ENCODE measurements at places on chromosomes 13 and 19.

- no peak for DNase-seq
These were observed 286.3 kb downstream of the TBC1D4 start for GRCh38 chr13:75195495-75196146.

DNA sequence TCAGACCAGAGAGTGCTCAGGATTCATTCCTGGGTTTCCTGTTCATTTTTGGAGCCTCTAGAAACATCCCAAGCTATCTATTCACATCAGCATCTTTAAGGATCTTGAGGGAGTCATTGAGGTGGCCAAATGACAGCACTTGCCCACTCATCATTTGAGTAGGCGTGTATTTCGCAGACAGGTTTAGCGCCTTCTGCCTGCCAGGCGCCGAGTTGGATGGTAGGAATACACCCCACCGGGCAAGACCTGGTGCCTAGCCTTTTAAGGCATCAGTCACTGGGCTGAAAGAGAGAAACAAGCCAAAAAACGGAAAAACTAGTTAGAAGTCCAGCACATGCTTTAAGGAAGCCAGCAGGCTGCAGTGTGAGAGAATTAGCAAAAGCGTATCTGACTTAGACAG lies 33.8 kb downstream of the PEX11G start:
- DNase-seq: no peak

DNA sequence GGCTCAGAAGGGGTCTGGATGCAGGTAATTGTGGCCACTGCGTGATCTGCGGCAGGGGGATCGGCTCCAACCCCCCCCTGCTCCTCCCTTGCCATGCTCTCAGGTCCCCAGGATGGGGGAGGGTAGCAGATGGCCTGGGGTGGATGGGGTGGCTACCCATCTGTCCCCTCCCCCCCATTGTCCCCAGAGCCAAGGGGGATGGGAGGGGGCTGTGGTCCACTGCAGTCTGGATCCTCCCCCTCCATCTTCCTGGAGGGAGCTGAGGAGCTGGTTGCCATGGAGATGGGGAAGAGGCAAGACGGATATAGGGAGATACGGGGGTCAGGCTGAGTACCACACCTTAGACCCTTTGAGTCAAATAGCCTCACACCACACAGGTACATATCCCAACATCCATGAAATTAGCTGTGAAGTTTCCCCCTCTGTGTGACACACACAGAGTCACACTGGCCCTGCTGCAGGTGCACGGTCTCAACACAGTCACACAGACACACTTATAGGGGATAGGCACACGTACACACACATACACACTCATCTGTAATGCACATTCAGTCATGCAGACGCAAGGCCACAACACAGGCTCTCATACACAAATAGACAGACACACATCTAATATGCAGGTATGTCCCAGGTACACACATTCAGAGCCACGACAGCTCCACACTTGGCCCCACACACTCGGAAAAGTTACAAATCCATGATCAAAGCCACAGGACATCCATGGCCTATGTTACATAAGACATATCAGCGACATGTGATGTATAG lies 1.8 kb upstream of the NOVA2 start:
- DNase-seq: no peak

- DNase-seq: peak; percentile 32
These were observed 206.7 kb upstream of the RFC3 start for GRCh38 chr13:33611121-33611805.

- DNase-seq: no peak
These were observed 2.0 kb upstream of the MEDAG start for GRCh38 chr13:30904043-30904442.

DNA sequence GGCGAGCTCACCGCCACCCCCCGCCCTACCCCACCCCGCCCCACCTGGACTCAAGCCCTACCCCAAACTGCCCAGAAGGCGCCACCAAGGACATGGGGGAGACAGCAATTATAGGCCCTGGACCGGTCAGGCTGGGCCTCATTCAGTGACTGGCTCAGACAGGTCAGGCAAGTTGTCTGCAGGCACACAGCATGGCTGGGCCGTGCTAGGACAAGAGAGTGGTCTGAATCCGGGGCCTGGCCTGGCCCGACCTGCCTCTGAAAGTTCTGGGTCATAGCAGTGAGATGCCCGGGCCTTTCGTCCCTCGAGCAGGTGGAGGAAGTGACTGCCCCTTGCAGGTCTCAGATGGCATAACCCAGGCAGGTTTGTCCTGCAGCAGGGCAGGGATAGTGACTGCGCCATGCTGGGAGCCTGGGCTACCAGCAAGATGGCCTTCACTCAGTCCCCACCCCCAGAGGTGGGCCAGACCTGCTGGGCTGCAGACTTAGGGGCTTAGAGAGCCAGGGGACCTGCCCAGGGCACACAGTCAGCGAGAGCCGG lies 21.0 kb downstream of the COMP start:
- DNase-seq: no peak

GRCh38 chr19:41334793-41335192 lies 18.9 kb downstream of the TGFB1 start:
- DNase-seq: no peak

DNA sequence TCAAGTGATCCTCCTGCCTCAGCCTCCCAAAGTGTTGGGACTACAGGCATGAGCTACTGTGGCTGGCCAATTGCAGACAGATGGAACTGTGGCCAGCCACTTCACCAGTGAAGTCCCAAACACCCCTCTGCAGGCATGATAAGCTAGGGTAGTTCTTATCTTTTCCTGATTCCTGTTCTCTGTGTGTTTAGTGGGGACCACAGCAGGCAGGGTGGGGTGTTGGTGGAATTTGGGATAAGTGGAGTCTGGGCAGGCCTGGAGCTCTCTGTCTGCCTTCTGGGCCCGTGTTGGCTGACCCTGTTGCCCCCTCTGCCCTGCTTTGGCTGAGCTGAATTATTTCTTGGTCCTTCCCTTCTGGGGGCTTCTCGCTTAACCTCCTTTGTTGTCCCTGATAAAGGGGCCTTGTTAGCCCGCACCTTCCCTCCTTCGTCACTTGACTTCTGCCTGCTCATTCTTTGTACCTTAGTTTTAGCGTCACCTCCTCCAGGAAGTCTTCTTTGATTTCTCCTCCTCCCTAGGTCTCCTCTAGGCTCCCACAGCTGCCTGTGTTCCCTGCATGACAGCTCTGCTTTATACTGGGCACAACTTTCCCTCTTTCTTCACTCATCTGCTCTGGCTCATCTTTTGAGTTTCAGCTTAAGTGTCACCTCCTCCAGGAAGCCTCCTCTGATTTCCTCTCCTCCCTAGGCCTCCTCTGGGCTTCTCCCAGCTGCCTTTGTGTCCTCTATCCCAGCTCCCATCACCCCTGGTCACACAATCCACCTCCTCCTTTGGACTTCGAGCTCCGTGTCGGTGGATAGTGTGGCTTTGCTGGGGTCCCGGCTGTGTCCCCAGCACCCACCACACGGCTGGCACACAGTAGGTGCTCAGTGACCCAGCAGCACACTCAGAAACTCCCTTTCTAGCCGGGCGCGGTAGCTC lies 1.7 kb upstream of the NCLN start:
- no peak for DNase-seq

GRCh38 chr13:43289470-43290255 lies 266.3 kb downstream of the DNAJC15 start:
- DNase-seq: no peak

GRCh38 chr19:1839658-1840540 lies 8.4 kb downstream of the REXO1 start:
- DNase-seq: no peak

DNA sequence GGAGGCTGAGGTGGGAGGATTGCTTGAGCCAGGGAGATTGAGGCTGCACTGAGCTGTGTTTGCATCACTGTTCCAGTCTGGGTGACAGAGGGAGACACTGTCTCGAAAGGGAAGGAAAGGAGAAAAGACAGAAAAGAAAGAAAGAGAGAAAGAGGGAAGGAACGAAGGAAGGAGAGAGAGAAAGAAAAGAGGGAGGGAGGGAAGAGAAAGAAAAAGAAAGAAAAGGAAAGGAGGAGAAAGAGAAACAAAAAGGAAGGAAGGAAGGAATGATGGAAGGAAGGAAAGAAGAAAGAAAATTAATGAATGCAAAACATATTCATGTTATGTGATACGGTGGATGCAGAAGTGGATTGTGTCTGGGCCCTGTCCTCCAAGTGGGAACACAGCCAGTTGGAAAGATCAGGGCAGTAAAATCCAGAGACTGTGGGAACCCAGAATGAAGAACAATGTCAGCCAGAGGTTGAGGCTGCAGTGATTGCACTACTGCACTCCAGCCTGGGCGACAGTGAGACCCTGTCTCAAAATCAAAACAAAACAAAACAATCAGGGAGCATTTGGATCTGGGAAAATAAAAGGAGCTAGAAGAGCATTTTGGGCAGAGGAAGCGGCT lies 6.2 kb downstream of the PHLDB3 start:
- no peak for DNase-seq

- DNase-seq: no peak
These were observed 40.9 kb downstream of the DEDD2 start for GRCh38 chr19:42176649-42176989.

- no peak for DNase-seq
These were observed 518 bp downstream of the NUDT19 start for GRCh38 chr19:32691952-32692726.

- no peak for DNase-seq
These were observed 594 bp downstream of the ZNF559 start for GRCh38 chr19:9324584-9324962.

GRCh38 chr19:1631557-1632100 lies 20.8 kb downstream of the TCF3 start:
- DNase-seq: no peak

DNA sequence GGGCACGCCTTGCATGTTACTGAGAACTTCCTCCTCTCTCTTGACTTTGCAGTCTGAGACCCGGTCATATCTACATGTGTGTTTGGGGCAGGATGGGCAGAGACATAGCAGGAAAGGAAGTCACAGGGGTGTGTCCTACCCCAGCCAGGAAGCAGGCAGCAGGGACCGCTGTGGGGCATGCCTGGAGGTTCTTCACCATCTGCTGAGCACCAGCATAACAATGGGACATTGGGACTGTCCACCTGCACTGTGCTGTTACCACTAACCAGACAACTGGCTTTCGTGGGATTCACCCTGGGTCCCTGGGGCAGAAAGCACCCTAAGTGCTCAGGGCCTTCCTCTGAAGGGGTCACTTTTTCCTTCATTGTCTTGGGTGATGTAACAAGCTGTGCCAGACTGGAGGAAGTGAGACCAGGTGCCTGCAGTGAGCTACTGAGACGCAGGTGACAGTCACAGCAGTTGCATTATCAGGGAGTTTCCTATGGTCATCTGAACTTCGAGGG lies 2.6 kb upstream of the HAUS5 start:
- no peak for DNase-seq

DNA sequence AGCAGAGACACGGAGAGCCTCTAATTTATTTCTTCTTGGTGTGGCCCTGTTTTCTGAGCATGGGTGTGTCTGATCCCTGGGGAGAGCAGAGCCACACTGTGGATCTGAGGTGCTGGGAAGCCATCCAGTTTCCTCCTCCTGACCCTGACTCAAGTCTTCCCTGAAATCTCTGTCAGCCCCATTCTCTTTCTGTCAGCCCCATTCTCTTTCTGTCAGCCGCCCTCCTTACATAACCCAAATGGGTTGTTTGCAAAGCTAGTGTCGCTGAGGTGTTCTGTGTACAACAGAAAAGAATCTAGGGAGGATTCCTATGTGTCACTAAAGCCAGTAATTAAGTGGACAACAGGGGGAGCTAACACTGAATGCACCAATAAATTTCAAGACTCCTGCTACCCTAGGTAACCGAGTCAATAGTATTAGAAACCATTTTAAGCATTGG lies 50.2 kb downstream of the LRCH1 start:
- no peak for DNase-seq

DNA sequence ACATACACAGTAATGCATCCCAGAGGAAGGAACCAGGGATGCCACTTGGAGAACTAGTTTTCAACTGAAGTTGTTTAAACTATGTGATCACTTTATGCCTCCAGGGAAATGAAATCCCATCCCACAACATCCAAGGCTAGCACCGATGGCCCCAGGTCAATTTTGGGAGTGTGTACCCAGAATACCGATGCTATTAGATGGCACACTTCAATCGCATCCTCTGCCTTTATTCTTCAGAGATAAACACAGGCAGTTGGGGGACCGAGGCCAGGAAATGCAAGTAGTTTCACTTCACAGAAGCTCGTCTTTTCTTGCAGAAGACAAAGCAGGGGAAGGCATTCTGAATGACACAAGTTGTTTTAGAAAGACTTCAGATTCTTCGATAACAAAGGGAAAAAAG lies 13.8 kb downstream of the STK24 start:
- no peak for DNase-seq

DNA sequence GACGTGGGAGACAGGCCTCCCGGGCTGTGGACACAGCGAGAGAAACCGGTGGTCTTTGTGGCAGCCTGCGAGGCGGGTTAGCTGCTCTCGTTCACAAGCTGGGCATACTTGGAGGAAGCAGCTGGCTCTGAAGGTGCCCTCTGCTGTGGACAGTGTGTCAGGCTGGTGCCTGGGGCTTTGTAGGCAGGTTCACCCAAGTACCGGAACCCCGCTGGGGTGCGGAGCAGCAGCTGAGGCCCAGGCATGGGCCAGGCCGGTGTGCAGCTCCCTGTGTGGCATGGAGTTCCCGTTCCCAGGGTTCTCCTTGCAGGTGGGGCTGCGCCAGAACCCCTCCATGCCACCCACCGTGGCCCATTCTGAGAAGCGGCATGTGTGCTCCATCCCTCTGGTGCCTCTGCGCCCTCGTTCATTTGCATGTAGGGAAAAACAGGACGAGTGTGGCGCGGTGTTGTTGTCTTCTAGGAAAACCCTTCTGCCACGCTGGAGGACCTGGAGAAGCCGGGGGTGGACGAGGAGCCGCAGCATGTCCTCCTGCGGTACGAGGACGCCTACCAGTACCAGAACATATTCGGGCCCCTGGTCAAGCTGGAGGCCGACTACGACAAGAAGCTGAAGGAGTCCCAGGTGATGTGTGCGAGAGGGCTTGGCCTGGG lies 20.0 kb downstream of the UPF1 start:
- no peak for DNase-seq

DNA sequence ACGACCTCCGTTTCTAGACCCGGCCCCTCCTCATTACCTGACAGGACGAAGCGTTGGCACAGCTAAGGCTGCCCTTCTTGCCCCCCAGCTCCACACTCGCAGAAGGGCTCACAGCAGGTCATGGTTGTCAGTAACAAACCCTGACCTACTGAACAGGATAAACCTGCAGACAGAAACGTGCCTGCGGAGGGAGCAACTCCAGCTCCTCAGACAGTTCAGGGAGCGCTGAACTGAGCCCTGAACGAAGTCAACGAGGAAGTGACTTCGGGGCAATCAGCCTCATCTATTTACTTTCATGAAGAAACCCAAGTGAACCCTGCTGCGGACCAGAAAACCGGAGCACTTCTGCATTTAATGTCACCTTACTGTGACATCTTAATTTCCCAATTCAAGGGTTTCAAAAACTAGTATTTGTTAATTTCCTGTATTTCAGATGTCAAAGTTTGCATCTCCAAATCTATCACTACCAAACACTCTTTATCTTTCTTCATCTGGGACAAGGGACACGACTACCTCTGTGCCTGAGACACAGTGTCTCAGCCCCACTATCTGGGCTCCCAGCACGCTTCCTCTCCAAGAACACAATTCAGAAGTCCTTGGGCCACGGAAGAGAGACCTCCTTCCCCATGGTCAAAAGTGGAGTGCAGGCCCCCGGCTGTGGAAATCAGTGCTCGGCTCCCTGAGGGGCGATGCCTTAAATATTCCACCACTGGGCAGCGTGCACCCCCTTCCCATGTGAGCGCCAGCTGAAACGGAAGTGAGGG lies 40.2 kb downstream of the CARS2 start:
- no peak for DNase-seq

All from smooth muscle cell of the brain vasculature (primary cell).